ENCODE measurements at places on chromosomes 12 and 14.

DNA sequence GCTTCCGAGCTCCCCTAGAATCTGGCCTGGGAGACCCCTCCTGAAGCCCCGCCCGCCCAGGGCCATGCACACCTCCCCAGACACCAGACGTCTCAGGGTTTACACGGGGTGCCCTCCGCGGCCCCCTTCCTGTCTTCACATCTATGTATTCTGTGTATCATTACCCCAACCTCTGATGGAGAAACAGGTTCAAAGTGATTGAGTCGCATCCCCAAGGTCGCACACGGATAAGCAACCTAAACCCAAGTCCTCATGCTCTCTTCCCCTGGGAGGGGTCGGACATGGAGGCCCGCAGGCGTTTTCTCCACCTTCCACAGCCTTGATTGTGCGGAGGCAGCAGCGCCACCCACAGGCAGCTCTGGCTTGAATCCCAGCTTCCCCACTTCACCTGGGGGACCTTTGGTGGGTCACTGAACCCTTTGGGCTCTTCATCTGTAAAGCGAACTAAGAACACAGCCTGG is 237.3 kb downstream of the BCL11B start:
- DNase-seq = no peak

- no peak for DNase-seq
Observed at GRCh38 chr14:106551265-106551664, 1024.9 kb downstream of the TMEM121 start.

DNA sequence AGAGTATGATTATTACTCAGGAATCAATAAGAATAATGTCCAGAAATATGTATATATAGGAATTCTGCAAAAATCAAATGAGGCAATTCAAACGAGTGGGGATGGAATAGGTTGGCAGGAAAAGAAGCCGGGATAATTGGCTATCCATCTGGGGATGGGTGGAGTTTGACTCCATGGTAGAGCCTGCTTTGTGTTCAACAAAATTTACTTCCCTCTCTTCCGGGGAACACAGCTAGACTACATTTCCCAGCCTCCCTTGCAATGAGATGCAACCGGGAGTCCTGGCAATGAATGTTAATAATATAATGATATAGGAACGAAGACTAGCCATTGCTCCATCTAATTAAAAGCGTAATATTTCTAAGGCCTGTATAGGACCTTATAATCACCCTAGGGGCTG is 146.6 kb downstream of the EFCAB11 start:
- no peak for DNase-seq

DNA sequence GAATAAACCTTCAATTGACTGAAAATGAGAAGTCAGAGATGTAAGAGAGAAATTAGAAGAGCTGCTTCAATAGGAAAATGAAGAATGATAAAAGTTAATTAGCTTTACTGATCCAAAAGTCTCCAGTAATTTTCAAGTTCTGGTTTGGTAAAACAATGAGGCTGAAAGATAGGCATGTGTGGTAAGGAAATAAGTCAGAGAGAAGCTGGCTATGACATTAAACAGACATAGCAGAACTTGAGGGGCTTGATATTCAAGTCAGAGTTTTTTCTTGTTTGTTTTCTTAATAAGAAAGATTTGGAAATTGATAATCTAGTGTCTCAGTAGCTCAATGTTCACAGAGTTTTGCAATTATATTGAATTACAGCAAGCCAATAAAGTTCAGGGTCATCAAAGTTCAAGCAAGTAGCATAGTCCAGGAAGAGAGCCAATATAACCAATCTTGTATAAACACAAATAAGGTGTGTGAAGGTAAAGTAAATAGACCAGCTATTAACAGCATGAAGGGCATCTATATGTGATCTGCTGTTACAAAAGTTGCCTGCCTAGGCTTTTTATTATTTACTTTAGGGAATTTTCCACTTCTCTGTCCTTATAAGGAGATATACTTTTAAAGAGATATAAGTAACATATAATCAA is 1111.5 kb downstream of the TRHDE start:
- DNase-seq = no peak

DNA sequence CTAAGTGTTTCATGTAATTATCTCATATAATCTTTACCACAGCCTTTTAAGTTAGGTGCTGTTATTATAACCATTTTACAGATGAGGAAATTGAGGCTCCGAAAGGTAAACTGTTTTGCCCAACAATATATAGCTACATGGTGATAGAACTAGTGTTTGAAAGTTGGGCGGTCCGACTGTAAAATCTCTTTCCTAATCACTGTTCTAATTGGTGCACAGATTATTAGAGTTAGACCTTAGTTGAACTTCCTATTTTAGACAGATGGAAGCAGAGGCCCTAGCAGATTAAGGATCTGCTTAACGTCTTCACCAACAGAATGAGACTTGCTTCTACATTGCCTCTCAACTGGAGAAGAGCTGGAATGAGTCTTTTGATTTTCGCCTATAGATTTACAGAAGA is 30.0 kb upstream of the DUSP6 start:
- no peak for DNase-seq

DNA sequence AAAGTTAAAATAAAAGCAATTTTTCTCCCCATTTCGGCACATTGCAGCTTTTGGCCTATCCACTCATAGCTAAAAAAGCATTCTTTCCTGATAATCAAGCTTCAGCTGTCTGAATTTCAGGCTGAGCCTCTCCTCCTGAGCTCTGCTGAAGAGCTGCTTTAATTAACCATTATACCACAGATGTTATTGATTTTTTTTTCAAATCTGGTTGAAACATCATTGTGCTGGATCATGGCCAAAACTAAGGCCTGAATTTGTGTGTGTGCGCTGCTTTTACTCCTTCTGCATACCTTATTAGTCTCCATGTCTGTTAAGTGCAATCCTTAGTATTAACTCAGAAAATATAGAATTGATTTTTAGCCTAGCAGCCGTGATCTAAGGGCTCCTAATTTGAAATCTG is 52.3 kb downstream of the MBIP start:
- DNase-seq = no peak

- no peak for DNase-seq
Observed at GRCh38 chr12:101969-102878, 35.7 kb downstream of the IQSEC3 start.

DNA sequence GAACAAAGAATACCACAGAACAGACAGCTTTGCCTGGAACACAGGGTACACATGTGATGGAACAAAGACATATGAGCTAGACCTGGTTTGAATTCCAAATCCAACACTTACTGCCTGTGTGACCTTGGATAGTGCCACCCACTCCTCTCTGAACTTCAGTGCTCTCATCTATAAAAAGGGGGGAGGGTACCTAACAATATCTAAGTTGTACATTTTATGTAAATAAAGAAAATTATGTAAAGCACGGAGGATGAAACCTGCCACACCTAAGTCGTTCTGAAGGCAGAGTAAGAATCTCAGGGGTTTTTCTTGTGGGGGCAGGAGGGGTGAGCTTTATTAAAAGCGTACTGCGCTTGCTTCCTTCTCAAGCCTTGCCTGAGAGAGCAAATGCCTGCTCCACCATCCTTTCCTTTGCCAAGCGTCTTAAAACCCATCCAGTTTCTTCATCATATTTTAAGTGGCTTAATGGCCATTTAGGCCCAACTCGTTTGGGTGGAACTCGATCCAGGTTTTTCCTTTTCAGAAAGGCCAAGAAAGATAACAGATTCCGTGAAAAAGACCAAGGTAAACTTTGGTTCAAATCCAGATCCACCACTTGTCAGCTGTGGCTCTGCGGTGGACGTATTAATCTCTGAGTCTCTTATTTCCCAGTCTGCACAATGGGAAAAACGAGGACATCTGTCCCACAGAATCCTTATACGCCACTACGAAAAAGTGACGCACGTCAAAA is 946 bp downstream of the DDX24 start:
- DNase-seq = no peak

DNA sequence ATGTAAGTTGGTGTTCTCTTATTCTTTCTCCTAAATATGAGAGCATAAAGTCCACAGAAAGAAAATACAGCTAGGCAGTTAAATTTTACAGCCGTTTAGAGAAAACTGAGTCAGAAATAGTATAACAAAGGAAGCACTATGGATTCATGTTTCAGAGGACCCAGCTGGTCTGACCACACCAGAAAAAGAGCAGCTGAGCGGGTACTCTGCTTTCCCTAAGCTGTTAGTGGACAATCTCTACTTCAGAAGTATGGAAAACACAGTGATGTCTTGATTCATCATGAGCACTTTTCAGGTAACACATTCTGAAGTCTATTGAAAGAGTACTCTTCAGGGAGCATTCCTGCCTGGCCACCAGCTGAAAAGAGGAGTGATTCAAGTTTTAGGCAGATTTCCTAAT is 12.4 kb downstream of the PPM1H start:
- DNase-seq = no peak

DNA sequence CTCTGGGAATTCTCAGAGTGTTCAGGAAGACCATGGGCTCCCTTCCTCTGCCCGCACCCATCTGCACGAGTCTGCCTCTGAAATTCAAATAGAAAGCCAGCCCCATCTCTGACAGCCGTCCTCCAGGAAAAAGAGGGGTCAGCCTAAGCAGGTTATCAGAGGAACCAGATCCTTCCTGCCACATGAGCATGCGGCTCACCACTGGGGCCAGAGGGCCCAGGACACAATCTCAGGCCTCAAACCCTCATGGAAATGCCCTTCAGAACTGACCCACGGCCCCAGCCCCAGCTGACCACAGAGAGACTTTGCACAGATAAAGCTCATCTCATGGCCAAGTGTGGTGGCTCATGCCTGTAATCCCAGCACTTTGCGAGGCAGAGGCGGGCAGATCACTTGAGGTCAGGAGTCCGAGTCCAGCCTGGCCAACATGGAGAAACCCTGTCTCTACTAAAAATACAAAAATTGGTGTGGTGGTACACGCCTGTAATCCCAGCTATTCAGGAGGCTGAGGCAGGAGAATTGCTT is 23.2 kb downstream of the PXN start:
- no peak for DNase-seq

DNA sequence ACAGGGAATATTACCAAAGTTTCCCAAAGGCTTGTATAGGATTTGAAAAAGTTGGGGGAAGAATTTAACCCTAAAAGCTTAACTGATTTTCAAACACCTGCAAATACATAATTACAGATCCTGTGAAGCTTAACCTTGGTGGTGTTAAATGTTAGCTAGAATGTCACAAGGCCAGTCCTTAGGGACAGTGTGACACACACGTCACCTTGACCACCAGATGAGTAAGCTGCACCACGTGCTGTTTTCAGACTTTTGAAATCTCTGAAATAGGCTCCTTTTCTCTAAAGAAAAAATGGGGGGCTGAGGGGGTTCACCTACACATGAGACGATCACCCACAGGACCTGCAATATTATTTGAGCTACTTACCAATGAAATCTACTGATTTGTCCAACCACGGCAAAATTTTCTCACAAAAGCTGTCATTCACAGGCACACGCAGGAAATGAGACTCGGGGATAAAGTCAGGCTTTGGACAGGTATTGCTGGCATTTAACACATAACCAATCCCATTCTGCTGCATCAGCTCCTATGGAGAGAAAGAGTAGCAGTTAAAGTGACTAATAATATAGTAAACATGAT is 75.9 kb downstream of the DUSP16 start:
- no peak for DNase-seq

DNA sequence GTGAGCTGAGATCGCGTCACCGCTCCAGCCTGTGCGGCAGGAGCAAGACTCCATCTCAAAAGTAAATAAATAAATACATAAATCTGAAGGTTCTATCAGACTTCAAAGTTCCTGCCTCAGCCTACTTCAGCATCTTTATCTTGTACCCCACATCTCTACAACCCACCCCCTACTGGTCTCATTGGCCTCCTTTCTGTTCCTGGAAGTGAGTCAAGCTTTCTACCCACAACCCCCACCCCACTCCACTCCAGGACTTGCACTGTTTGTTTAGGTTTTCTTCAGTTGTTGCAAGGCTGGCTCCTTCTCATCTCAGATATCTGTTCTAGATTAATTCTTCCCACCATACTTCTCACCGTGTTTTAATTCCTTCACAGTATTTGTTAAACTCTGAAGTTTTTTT is 714 bp upstream of the PSMC6 start:
- DNase-seq = no peak

- DNase-seq = no peak
Observed at GRCh38 chr12:54215989-54216796, 27.4 kb upstream of the SMUG1 start.

DNA sequence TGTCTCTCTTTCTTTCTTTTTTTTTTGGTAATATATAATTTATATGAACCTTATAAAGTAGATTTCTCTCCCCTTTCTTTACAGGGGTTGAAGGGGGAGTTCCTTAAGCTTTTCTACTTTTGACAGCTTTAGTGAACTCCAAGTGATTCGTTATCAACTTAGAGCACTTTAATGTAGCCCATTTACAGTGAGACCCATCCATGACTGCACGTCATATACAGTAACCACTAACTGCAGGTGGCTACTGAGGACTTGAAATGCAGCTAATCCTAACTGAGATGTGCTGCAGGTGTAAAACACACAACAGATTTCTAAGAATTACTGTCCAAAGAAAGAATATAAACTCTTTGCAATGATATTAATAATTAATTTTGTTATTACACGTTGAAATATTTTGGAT is 582 bp downstream of the LRRIQ1 start:
- no peak for DNase-seq

DNA sequence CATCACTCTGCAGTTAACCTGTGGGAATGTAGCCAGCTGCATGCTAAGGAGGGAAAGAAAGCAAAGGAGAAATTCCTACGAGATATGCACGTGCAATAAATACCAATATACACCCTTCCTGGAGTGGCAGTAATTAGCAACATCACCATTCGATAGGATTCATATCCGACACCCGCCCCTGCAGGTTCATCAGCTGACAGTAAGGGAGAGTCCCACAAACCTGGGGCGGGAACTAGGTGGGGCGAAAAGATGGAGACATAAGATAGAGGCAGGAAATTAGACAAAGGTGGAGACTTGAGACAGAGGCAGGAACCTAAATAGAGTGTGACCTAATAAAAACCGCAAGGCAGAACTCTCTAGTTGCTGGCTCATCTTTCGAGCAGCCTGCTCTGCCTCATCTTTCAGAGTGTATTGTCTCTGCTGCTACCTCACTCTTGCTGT is 51.6 kb downstream of the PLEKHG3 start:
- DNase-seq = peak; percentile 23
